ENCODE measurements at places on chromosomes 1 and 21.

- no peak for DNase-seq
Measured at GRCh38 chr1:186780076-186780475, 48.7 kb upstream of the PLA2G4A start.

DNA sequence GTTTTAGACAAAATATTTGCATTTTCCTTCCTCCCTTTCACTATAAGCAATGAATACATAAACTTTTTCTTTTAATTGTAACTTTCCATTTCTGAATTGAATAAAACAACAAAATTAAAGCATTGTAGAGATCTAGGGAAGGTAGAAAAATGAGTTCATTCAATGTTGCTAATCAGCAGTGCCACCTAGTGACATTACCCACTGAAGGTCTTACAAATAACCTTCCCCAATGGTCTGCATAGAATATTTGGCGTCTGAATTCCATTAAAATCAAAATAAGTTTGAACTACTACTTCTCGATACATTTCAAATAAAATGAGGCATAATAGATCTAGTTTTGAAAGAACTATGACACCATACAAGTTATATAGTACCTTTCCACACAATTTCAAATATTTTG lies 19.6 kb downstream of the FH start:
- DNase-seq = no peak

DNA sequence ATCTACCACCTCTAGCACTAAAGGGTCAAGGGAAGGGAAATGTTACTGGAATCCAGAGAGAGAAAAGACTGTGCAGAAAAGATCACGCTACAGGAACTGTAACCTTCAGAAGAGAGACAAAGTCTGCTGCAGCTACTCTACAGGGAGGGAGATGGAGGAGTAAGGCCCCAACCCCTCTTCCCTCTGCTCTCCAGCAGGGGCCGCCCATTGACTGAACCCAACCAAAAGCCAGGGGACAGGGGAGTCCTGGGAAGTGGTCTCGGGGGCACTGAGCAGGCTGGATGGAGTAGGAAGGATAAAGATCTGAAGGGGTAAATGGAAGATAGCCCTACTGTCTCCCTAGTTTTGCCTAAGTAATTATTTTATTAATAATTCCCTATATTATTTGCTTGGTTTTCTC lies 72.8 kb upstream of the NR5A2 start:
- no peak for DNase-seq

- no peak for DNase-seq
Measured at GRCh38 chr1:54355931-54356679, 50.1 kb downstream of the SSBP3 start.

DNA sequence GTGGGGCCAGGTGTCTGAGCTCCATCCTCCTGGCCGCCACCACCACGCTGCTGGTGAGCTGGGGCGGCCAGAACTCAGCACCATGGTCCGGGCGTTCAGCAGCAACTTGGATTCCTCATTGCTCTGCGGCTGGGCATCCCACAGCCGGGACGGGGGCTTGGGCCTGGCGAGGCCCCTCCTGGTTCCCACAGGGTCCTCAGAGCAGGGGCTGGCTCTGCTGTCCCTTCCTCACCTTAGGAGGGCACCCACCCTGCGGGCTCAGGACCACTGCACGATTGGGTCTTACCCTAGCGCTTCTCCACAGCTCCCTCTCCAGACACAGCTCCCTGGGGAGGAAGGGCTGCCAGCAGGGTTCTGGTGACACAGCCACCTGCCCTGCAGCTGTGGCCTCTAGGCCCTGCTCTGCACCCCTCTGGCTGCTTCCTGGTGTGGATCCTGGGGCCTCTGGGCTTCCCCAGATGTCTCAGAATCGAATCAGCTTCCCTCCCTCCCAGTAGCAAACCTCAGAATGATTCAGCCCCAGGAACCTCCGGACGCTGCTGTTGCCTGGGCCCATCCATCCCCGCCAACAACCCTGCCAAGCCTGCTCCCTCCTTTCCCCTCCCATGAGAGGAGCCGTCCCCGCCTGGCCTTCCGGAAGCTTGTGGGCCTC lies 25.0 kb downstream of the CRYAA start:
- no peak for DNase-seq

- no peak for DNase-seq
Measured at GRCh38 chr1:105317976-105318375, 1568.3 kb downstream of the AMY1C start.

- DNase-seq = no peak
Measured at GRCh38 chr1:150876119-150876454, 312 bp downstream of the ARNT start.

DNA sequence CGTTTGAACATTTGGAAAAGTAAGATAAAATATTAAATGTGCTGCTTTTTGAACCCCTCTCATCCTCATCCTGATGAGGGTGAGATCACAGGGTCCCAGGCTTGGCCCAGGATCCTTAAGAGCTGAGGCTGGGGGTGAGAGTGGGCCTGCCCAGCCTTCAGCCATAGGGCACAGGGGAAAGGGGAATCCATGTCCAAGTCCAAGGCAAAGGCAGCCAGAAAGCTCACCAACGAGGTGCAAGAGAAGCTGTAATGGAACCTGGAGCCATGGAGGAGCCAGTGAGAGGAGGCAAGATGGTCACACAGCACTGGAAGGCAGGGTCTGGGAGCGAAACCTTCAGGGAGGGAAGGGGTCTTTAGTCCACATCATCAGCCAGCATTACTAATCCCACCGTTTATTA lies 191.9 kb downstream of the RRAGC start:
- DNase-seq = no peak

DNA sequence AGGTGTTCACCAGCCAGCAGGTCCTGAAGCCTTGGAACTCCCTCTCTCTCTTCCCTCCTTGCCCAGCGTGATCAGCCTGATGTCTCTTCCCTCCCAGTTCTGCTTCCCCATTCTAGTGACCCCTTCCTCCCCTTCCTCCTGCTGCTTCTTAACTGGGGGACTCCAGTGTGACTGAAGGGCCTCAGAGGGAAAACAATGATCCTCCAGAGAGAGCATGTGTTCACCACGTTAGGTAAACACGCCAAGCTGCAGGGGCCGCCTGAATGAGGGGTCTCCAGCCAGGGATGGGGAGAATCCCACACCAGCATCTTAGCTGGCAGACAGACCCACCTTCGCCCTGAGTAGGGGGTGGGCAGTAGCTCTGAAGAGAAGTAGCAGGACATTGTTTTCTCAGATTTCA lies 124.8 kb downstream of the TMEM53 start:
- DNase-seq = no peak

GRCh38 chr1:222090103-222090502 lies 348.2 kb upstream of the DUSP10 start:
- no peak for DNase-seq

- DNase-seq = no peak
Measured at GRCh38 chr21:43352568-43353281, 74.2 kb downstream of the SIK1 start.

- no peak for DNase-seq
Measured at GRCh38 chr1:19403256-19403655, 82.1 kb downstream of the CAPZB start.

GRCh38 chr1:84370831-84371394 lies 27.4 kb upstream of the DNASE2B start:
- DNase-seq = no peak

GRCh38 chr1:163799190-163799805 lies 477.5 kb downstream of the NUF2 start:
- no peak for DNase-seq

- no peak for DNase-seq
Measured at GRCh38 chr1:213061263-213061662, 10.2 kb downstream of the RPS6KC1 start.

DNA sequence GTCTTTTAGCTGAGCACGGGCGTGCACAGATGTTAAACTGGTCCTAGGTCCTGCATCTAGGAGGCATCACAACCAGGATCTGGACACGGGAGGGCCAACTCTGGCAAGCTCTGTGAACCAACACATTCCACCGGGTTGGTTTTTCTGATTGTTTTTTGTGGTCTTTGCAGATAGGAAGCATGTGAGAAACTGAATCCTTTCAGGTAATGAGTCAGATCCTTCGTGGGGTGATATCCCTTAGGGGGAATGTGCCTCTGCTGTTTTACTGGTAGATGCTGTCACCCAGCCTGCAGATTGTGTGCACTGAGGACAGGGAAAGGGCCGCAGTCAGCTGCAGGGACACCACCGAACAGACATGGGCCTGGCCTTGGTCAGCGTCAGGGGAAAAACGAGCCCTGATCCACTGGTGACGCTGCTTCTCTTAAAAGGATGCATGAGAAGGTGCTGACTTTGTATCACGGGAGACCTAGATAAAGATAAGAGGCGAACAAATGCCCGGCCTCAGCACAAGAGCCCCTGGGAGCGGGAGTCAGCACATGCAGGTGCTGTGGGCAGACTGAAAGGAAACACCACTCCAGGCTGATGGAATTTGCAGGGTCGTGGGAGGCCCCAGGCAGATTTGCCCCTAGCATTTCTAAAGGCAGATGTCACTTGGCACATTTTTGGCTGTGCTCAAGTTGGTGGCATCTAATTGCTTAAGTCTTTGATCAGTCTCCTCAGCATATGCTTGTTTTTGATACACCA lies 51.1 kb downstream of the DOP1B start:
- no peak for DNase-seq

GRCh38 chr21:36647279-36648093 lies 51.4 kb upstream of the SIM2 start:
- DNase-seq = no peak

DNA sequence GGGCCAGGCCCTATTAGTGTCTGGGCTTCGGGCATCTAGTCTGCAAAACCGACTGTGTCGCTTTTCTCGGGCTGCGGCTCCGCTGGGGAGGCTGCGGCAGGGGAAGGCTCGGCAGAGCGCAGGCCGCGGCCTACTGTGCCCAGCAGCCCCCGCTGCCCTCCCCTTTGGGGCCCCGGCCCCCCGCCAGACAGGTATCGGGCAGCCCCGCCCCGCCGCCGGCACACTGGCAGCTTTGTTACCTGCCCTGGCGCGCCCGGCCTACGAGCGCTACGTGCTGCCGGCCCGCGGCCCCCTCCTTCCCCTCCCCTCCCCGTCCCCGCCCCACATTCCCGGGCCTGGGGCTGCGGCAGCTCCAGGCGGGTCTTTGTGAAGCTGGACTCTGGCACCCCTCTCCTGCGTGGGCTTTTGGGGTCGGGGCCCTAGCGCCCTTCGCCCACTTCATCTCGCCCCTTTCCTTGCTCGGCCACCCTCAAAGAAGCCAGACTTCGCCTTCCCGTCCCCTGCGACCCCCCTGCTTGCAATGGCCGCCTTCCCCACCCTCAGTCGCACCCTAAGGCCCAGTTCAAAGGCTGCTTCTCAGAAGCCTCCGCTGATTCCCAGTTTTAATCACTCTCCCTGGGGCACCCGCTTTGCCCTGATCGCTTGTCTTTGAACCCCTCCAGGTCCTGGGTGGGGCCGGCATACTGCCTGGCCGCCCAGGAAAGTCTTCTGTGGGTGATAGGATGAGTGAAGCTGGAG lies 48.9 kb upstream of the SLC2A1 start:
- DNase-seq = no peak

DNA sequence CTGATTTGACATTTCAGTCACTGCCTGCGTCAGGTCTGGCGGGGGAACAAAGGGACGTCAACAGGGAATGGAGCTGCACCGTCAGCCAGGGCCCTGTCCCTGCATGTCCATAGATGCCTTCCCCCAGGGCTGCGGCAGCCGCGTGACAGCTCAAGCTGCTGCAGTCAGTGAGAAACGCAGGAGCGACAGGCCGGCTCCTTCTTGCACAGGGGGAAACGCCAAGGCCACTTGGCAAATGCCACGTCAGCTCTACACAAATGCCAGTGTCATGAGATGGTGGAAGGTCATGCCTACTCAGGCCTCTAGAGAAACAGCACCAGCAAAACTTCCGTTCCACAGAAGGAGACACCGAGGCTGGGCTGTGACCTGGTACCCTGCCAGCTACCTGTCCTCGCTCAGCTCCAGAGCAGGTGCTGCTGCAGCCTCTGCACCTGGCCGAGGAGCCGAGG lies 37.7 kb downstream of the SYF2 start:
- no peak for DNase-seq

GRCh38 chr1:225524570-225524969 lies 96.7 kb upstream of the LBR start:
- no peak for DNase-seq

- DNase-seq = no peak
Measured at GRCh38 chr21:26055010-26055409, 115.6 kb downstream of the APP start.

DNA sequence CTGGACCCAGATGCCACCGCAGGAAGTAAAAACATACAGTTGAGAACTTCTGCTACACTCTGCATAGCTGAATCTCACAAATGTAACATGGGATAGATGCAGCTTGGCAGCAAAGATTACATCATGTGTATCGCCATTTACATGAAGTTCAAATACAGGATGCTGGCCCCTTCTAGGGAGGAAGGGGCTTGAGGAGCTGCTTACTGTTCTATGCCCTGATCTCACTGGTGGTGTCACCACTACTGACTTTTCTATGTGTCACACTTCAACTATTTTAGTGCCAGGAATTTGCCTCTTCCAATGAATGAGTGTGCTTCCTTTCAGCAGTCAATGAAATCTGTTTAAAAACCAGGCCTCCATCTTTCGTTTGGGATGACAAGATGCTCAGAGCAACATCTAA lies 31.1 kb downstream of the MRAP start:
- no peak for DNase-seq

DNA sequence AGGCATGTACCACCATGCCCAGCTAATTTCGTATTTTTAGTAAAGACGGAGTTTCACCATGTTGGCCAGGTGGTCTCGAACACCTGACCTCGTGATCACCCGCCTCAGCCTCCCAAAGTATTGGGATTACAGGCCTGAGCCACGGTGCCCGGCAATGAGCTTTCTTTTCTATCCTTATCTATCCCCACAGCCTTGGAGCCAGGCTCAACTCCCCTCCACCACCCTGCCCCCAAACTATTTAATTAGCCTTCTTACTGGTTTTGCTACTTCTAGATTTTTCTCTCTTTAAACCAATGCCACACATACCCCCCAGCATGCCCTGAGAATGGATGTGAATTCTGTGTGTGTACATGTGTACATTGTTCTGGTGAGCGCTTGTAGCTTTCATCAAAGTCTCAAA lies 5.7 kb upstream of the VANGL2 start:
- no peak for DNase-seq

GRCh38 chr21:34615487-34615814 lies 538 bp upstream of the RCAN1 start:
- DNase-seq = no peak

DNA sequence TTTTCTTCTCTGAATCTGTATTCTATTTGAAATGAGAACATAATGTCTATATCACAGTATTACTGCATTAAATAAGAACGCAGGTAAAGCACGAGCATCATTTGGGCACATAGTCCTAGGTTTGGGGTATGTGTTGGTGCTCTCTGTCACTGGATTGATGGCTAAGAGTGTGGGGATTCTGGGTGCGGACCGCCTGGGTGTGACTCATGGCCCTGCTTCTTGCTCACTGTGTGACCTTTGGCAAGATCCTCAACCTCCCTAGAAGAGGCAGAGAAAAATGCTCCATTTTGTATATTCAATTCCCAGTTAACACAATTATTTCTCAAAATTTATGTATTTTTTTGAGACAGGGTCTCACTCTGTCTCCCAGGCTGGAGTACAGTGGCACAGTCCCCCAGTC lies 99.7 kb downstream of the LAMC2 start:
- DNase-seq = no peak

DNA sequence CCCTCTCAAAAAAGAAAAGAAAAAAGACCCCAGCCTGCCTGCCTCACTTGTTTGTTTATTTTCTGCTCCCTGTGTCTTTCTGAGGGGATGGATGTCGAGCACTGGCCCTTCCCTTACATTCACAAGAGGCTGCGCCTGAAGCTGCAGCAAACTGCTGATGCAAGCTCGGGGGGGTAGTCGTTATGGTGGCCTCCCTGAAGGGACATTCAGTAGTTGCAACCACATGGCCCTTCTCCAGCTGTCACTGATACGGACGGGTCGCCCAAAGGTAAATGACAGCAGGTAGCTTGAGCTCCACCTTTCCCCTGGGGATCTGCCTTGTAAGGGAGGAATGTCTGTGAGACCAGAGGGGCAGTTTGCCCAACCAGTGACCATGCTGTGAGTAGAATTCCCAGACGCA lies 17.7 kb downstream of the PLEKHM2 start:
- DNase-seq = no peak

All from stimulated activated CD8-positive, alpha-beta memory T cell treated with anti-CD3 and anti-CD28 coated beads, Interleukin-7, amount 100 ng/mL, for 24 hours (primary cell).